ENCODE measurements at places on chromosomes 2 and 18.
A peak's percentile ranks its signal among the peaks of the same experiment; 100 is the strongest.

DNA sequence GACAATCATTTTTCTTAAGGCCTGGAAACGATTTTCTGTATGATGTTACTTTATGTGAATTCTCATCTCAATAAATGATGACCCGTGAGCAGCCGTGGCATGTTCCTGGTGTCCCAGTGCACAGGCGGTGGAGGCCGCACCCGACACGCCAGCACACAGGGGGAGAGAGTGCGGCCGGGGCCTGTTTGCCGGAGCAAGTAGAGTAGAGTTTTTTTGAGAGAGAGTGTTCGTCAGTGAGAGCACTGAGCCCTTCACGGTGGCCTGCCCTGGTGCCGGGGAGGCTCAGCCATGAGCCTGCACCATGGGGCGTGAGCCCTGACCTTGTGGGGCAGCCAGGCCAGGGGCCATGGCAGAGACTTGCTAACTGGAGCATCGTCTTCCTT is 202.4 kb upstream of the RAB12 start:
- DNase-seq, result no peak

DNA sequence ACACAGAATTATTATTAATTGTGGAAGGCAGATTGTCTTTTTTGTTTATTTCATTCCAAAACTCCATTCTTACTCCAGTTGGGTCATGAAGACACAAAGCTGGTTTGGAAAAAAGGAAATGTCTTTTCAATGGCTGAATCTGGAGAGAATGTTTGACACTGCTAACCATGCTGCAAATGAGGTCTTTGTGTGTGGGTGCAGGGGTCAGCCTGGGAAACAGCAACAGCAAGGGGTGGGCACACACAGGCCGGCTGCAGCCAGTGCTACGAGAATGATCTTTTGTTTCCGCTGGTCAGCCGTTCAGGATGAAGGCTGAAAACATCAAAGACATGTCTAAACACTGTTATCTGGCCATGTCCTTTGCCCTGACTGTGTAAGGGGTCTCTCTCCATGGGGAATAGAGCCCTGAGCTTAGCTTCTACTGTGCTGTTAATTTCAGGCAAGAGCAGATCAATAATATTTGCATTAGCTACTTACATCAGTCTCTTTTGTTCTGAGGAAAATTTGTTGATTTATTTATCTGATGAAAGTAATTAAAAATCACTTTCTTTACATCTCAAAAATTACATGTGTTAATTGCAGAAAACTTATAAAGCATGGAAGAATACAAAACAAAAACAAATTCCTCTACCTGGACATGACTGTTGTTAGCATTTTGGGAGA is 33.3 kb upstream of the E2F6 start:
- no peak for DNase-seq

DNA sequence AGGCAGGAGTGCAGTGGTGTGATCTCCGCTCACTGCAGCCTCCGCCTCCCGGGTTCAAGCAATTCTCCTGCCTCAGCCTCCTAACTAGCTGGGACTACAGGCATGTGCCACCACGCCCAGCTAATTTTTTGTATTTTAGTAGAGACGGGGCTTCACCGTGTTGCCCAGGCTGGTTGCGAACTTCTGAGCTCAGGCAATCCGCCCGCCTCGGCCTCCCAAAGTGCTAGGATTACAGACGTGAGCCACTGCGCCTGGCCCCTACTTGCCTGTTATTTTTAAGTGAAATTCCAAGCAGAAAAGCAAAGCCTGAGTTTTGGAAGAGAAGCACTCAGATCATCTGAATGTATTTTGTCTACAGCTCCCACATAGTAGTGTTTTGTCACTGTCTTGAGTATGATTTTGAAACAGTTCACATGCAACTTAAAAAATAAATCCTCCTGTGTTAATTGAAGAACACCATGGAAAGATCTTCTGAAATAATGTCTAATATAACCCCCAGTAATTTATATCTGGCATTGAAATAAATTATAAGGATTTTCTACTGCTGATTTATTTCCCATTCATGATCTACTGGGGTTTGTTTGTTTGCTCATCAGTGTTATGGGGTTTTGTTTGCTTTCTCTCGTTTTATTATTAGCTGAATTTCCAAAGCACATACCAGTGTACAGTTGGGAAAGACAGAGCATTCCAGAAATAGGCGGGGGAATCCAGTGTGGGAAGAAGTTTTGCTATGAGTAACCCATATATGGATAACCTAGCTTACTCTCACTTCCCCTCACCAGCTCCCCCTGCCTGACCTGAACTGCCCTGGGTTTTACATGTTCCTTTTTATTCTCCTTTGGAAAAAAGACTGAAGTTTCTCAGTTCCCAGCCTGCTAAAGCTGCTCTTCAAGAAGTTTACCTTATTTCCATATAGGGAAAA is 80.1 kb upstream of the MAP3K20 start:
- DNase-seq, result peak; percentile 92

DNA sequence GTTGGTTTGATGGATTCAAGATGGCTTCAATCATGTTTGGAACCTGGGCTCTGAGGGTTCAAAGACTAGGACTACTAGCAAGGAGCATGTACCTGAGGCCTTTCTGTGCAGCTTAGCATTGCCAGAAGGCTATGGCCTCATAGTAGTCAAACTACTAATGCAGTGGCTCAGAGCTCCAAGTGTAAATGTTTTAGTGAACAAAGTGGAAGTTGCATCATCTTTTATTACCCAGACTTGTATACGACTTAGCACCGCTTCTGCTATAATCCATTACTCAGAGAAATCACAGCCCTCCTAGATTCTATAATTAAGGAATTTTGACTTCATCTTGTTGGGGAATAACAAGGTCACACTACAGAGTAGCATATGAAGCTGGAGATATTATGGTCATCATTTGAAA is 210.5 kb downstream of the ERBB4 start:
- no peak for DNase-seq
